ENCODE measurements at places on chromosomes 2 and 18. TPM values are rescaled to one million over a fixed set of nuclear protein-coding genes. Genes with fewer than 3 reads are reported as not detected.

Gene UCN
- total RNA-seq = 2.4 TPM

Gene BMP10
- total RNA-seq = not detected

Gene TRABD2A
- total RNA-seq = 2.1 TPM

Gene SNTG2
- total RNA-seq = 4.4 TPM

Gene CAB39
- total RNA-seq = 59.5 TPM

GRCh38 chr2:235804676-235805075 is 310.8 kb downstream of the AGAP1 start:
- DNase-seq = no peak

- DNase-seq = no peak
Observed at GRCh38 chr2:237353215-237353614, 60.7 kb downstream of the COL6A3 start.

- no peak for DNase-seq
Observed at GRCh38 chr2:160087854-160088745, 25.7 kb upstream of the PLA2R1 start.

DNA sequence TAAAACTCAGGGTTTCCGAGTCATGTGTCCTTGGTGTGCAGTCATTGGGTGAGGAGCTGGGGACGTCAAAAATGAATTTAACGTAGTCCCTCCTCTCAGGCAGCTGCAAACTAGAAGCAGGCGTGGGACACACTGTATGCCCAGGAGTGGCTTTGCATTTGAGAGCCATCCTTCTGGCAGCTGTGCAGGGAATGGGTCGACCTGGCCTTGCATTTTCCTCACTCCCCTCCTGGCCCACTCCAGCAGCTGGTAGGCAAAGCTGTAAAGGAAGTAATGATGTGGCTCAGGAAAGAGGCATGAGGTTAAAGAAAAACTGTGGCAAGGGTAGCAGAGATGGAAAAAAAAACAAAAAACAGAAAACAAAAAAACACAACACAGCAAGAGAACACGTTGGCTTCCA is 46.5 kb downstream of the RNF144A start:
- DNase-seq = no peak

DNA sequence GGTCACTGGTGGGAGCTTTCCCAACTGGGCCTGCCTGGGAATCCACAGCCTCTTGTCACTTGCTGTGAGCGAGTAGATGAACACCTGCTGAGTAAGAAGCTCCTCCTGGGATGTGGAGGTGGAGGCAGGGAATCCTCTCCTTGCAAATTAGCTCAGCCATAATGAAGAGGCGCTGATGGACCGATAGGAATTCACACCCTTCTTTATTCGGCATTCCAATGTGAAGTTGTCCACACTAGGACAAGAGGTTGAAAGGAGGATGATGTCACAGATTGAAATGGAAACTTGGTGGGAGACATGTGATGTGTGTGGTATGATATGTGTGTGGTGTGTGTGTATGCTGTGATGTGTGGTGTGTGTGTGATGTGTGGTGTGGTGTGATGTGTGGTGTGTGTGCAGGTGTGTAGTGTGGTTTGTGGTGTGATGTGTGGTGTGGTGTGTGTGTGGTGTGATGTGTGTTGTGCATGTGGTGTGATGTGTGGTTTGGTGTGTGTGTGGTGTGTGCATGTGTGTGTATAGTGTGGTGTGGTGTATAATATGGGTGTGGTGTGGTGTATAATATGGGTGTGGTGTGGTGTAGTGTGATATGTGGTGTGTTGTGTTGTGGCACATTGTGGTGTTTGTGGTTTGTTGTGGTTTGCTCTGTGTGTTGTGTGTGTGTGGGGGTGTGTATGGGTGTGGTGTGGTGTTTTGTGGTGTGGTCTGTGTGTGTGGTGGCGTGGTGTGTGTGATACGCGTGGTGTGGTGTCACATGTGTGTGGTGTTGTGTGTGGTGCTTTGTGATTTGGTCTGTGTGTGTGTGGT is 216.4 kb downstream of the BCL2 start:
- DNase-seq = no peak

- no peak for DNase-seq
Observed at GRCh38 chr2:162074928-162075688, 1.1 kb upstream of the DPP4 start.

- DNase-seq = no peak
Observed at GRCh38 chr2:232741294-232741693, 35.1 kb downstream of the KCNJ13 start.

DNA sequence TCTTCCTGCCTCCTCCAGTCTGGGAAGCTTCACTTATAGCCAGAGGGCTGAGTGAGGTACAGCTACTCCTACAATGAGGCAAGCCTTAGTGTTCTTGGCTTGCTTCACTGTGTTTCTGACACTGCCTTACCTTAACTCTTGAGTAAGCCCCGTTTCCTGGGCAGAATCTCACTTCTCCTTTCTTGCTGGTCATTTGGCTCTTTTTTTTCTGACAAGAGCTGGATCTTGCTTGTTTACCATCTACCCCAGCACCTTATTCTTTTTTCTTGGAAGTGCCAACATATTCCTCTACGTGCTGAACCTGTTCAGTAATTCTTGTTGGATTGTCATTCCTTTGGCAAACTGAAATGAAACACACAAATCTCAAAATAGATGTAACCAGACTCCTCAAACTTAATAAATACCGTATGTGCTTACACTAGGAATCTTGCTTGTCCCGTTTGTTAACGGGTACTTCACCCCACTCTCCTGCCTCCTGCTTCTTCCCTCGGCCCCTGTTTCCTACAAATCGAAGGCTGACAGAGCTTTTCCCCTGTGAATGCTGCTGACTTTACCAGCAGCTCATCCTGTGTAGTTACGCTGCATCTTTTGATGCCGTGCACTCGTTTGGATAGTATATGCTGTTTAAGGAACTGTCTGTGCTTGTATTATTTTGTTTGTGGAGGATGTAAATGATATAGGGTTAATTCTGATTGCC is 132.2 kb downstream of the FMNL2 start:
- no peak for DNase-seq

Data from sciatic nerve (tissue), 2 donors.